NCI-H1694 (cell line): ENCODE measurements at places on chromosomes 5 and 9.

DNA sequence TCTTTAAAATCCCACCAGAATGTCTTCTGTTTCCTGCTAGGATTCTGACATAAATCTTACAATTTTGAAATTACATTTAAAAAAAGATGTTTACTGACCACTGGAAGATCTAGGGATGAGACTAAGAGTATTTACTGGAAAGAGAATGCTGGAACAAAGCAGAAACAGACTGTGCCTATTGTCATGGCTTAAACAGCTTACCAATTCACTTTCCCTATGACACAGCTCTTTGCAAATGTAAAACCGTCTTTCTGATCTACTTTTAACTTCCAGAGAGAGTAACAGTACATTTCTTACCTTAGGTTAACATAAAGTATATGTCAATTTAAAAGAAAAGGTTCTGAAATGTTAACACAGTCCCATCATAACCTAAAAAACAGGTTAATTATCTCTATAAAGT is 10.7 kb downstream of the GIN1 start:
- DNase-seq = no peak

DNA sequence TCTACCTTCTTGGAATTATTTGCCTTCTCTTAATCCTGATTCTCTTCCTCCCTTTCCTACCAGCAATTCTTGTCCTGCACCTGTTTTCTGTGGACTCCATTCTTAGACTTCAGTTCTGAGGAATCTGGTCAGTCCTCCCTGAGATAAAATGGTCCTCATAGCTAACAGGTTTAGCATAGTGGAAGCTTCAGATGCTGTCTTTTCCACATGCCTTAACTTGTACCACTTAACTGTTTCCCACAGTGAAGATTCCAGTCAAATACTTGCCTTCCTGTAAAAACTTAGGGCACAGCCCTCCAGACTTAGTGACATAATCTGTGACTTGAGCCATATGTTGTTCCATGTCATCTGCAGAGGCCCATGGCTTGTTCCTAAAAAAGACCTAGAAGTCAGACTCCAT is 261.3 kb downstream of the CWC27 start:
- DNase-seq = no peak

DNA sequence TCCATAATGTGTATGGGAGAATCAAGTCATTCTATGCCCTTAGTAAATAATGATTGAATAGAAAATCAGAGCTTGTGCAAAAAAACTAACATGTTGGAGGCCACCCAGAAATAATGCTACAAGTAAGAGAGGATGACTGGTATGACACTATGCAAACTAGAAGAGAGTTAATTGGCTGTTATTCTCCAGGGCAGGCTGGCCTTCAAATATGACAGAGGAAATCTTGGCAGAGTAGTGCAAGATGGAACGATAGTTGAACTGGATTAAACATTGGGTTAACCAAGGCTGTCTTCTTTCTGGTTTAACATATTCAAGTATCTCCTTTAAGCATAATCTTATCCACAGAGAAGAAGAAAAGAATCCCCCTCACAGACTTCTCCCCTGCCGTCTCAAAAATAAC is 196.1 kb downstream of the MPDZ start:
- DNase-seq = no peak

DNA sequence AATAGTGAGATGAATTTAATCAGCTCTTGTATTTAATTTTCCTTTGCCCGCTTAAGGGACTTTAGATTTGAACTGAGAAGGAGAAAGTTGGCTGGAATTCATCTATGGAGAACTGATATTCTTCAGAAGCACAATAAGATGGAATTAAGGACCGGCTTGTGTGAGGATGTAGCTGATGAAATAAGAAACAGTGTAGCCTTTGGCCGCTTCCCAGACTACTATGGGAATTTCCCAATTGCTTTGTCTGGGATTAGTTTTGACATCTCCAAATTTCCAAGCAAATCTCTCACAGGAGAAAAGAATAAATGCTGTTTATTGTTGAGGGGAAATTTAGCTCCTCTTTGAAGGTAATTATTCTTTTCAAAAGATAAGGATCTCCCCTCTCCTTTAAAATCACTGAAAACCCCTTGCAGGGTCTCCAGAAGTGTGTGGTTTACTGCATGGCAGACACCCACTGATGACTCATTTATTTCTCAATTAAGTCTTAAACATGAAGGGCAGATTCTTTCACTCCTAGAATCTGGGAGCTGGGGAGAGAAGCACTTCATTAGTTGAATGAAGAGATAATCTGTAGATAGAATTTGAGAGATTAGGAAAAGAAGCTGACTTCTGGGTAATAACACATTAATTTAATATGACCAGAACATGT is 606.5 kb upstream of the ADAMTS16 start:
- no peak for DNase-seq

DNA sequence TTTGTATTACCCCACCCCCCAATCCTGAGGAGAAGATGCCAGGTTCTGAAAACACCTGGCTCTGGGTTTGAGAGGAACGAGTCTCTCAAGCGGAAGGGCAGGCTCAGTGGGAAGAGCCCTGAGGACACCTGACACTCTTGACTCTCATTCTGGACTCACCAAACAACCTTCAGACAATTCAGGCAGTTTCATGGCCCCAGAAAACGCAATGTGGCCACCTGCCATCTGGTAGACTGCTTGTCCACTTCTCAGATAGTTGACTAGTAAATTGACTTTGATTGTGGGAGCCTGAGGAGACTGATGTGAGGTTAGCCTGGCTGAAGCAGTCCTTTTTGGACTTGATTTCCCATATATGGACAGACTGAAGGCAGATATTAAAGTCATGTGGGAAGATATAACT is 117.5 kb upstream of the FSTL4 start:
- DNase-seq = no peak

GRCh38 chr5:173281910-173282309 is 46.3 kb downstream of the STC2 start:
- peak; percentile 7 for DNase-seq

DNA sequence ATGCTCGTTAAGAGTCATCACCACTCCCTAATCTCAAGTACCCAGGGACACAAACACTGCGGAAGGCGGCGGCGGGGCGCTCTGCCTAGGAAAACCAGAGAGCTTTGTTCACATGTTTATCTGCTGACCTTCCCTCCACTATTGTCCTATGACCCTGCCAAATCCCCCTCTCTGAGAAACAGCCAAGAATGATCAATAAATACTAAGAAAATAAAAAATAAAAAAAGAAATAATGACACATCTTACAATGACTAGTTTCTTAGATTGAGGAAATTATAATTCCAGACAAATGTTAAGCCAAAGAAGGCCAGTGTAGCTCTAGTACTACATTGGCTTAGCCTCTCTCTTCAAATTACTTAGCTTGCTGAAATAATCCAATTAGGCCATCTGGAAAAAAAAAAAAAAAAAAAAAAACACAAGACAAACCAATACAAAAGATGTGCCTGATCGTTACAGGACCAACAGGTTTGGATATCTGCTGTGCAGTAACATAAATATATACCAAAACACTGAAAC is 58.0 kb downstream of the ANXA2R start:
- no peak for DNase-seq

DNA sequence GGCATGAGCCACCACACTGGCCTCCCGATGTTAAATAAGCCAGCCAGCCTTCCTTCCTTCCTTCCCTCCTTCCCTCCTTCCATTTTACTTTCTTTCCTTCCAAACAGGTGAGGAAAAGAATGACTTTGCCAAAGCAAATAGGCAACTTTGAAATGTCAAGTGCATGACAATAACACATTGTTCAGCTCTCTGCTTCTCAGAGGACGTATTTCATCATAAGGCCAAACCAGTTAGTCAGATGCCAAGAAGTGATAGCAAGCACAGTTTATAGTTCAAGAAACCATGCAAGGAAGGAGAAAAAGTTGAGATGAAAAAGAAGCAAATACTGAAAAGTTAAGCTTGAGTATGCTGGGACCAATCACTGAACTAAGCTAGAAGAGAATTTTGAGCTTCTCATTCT is 29.5 kb downstream of the POU4F3 start:
- no peak for DNase-seq

DNA sequence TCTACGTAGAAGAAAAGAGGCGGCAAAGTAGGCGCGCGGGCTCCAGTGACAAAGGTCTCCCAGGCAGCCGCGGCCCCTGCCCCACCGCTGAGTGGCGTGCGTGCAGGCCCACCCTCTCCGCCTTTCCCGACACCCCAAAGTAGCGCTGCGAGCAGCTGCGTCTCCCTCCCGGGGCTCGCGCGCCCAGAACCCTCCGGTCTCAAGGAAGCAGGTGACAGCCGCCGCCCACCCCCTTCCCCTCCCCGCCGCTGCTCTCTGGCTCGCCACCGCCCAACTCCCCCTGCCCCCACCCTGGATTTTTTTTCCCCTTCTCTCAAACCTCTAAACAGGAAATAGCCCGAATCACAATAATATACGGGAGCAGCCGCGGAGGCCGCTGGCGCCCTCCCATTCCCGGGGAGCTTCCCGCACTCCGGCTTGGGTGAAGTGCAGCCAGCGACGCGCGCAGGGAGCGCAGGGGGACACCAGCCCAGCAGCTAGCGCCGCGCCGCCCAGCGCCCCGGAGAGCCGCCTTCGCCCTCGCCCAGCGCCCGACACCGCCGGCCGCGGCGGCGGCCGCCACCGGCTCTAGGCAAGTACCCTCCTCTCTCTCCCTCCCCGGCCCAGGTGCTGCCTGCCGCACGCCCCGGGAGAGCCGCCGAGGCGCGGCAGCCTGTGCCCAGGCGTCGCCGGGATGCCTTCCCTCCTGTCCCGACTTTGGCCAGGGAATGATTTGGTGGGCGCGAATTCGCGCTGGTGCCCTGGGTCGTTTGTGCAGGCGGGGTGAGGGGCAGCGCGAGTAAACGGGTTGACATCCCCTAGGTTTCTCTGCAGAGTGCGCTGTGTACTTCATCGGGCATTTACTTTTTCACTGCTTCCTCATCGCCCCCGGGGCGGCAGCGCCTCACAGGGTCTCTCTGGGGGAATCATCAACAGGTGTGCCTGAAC is 52.7 kb upstream of the TJP2 start:
- no peak for DNase-seq

DNA sequence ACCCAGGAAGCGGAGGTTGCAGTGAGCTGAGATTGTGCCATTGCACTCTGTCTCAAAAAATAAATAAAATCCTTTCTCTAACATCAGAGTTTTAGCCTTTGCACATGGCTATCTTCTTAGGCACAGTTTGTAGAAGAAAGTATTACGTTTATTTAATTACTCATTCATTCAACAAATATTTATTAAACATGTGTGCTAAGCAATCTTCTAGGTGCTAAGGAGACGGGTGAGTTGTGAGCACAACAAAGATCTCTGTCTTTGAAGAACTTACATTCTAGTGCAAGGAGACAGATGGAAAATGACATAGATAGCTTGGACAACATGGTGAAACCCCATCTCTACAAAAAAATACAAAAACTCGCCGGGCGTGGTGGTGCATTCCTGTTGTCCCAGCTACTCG is 122.3 kb upstream of the MYO10 start:
- DNase-seq = no peak

DNA sequence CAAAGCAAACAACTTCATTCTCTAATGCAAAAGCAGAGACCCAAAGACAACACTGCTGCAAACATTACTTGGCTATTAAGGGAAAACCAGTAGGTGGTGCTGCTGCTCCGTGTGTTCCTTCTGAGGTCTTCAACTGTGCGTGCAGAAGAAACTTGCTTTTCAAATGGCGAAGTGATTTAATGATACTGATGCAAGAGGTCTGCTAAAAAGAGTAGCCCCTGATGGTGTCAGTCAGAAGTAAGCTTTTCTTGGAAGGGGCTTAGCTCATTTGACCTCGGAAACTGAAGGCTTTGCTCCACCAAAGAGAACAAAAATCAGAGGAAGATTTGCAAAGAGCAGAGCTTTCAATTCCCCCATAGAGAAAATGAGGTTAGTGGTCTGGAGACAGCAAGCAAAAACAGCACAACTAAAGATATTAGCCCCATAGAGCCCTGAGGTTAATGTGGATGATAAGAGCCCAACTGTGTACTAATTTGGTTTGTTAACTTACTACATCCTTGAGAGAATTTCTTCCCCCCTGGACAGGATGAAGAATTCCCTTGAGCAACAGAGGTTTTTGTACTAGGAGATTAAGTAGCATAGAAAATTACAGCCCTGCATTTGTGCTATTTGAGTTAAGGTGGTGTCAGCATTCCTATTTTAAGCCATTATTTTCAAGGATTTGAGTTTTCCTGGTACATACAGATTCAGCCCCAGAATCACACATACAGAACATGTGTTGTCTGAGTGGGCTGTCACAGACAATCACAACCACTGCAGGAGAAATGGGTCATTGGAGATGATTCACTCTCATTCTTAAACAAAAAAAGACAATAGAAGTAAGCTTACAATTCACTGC is 153.2 kb upstream of the C9orf72 start:
- peak; percentile 86 for DNase-seq

DNA sequence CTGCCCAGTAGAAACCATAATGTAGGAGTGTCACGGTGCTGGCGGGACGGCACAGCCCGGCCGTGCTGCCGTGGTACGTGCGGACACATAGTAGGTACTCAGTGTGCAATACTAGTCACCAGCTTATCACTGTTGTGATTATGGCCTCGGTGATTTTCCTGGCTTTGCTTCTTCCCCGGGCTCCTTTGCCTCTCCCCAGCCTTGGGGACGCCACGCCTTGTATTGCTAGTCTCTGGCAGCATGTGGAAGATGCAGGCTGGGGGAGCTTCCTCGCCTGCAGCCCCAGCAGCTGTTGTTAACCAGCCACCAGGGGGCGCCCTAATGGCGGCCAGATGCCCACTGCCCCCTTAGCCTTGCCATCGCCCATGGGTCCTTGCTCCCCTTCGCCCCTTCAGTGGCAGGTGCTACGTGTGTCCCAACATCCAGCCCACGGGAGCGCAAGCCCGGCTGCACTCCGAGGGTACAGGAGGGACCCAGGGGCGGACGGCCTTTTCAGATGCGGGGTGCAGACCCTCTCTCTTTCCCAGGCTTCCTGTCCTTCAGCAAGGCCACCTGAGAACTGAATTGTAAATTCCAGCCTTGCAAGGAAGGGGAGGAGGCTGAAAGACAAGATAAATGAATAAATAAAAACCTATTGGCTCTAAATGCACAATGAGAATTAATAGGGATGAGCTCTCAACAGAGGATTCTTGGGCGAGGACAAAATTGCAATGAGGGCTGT is 8.0 kb downstream of the NTNG2 start:
- DNase-seq = peak; percentile 35

- DNase-seq = no peak
Measured at GRCh38 chr5:100706776-100707175, 171.6 kb downstream of the FAM174A start.

DNA sequence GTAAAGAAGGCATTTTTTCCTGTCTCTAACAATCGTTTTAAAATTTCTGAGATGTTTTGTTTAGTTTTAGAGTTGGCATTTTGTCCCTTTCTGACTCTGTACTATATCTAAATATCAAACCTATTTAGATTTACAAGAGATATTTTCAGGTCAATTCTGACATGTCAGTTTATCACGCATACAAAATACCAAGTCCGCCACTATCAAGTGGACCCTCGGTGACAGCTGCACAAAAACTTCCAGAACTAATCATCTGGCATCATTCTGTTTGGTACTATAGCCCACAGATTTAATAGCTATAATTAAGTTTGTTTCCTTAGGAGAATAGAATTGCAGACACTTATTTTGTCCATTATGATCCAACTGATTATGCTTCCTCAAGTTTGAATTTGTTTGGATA is 1278.2 kb downstream of the CDH12 start:
- DNase-seq = no peak
